Activated naive CD4-positive, alpha-beta T cell treated with anti-CD3 and anti-CD28 coated beads for 36 hours (primary cell): ENCODE measurements at places on chromosomes 2 and 18. TPM values are rescaled to one million over a fixed set of nuclear protein-coding genes. Genes with fewer than 3 reads are reported as not detected.

Gene DCDC2C
- not detected for total RNA-seq

Gene REG3A
- total RNA-seq = not detected

Gene POTEC
- total RNA-seq = not detected

Gene DOK1
- total RNA-seq = 13.2 TPM

Gene RAPGEF4
- 0.35 TPM for total RNA-seq

Gene IL36B
- total RNA-seq = not detected

Gene FEV
- total RNA-seq = not detected

Gene KATNAL2
- 0.45 TPM for total RNA-seq

Gene CRIM1
- 3.1 TPM for total RNA-seq

Gene CDH19
- not detected for total RNA-seq

Gene AQP12A
- not detected for total RNA-seq

Gene CD207
- total RNA-seq = not detected

Gene UBE2E3
- total RNA-seq = 25.8 TPM

Gene ITPRIPL1
- 13.3 TPM for total RNA-seq

Gene TRIM43
- not detected for total RNA-seq

Gene SCRN3
- 12.3 TPM for total RNA-seq

Gene OR6B2
- not detected for total RNA-seq

Gene TEKT4
- not detected for total RNA-seq
